ENCODE measurements at places on chromosomes 1 and 21.

GRCh38 chr1:216722821-216723220 is 408 bp downstream of the ESRRG start:
- DNase-seq: no peak

DNA sequence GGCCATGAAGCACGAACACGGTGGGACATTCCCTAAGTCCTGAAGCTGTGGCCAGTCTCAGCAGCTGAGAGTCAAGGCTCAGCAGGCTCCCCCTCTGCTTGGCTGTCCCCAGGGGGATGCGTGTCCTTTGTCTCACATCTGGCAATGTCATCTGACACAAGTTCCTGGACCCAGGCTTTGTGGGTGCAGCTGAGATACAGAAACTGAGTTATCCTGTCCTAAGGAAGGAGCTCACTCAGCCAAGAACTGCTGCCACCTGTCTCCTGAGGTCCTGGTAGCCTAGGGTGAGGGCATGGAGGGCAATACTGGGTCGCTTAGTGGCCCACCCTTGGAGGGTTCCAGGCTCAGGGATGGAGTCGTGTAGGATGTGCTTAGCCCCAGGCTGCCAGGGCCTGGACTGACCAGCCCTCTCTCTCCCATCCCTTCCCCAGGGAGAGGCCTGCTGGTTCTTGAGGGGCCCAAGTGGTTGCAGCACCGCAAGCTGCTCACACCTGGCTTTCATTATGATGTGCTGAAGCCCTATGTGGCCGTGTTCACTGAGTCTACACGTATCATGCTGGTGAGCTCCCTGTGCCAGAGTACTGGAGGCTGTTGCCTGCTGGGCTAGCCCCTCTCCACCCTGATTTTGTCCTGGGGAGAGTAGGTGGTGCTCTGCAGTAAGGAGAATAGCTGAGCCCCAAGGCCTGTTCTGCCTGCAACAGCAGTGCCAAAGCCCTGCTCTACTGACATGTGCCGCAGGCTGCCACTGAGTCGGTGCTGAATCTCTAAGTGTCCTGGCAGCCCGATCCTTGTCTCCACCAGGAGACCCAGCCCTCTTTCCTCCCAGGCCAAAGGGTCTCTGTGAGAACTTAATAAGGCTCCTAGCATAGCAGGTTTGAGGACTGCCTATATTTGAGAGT is 13.5 kb downstream of the CYP4B1 start:
- DNase-seq: no peak

- DNase-seq: no peak
These were observed 45.0 kb upstream of the KIRREL1 start for GRCh38 chr1:157948312-157949073.

- DNase-seq: no peak
These were observed 82.4 kb upstream of the TLR5 start for GRCh38 chr1:223225481-223225880.

DNA sequence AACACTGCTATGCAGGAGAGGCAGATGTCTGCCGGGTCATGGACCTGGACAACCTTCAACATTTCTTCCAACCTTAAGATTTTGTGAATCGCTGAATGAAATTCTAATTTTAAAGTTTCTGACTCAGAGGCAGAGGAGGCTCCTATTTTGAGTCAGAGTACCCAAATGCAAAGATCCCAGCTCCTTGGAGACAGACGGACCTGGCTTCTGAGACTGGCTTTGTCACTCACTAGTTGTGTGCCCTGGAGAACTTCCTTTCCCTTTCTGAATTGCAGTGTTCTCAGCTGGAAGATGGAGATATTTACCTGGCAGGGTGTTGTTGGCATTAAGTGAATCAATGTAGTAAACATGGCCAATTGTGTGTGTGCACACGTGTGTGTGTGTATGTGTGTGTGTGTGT is 51.9 kb downstream of the IER5 start:
- no peak for DNase-seq

DNA sequence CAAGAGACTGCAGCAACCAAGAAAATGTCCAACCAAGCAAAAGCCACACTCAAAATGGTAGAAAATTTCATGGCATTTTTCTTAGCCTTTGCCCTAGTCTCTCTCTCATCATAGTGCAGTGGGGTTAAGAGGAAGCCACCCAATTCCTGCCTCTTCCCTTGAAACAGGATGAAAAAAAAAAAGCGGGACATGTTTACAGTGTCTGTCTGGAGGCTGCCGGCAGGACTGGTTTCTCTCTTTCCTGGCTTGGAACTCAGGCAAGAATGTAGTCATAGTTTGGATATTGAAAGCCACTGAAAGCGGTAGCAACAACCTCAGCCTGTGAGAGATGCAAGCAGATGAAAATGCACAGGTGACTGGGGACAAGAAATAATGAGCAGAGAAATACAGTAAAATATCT is 13.3 kb upstream of the TNFSF18 start:
- DNase-seq: no peak

DNA sequence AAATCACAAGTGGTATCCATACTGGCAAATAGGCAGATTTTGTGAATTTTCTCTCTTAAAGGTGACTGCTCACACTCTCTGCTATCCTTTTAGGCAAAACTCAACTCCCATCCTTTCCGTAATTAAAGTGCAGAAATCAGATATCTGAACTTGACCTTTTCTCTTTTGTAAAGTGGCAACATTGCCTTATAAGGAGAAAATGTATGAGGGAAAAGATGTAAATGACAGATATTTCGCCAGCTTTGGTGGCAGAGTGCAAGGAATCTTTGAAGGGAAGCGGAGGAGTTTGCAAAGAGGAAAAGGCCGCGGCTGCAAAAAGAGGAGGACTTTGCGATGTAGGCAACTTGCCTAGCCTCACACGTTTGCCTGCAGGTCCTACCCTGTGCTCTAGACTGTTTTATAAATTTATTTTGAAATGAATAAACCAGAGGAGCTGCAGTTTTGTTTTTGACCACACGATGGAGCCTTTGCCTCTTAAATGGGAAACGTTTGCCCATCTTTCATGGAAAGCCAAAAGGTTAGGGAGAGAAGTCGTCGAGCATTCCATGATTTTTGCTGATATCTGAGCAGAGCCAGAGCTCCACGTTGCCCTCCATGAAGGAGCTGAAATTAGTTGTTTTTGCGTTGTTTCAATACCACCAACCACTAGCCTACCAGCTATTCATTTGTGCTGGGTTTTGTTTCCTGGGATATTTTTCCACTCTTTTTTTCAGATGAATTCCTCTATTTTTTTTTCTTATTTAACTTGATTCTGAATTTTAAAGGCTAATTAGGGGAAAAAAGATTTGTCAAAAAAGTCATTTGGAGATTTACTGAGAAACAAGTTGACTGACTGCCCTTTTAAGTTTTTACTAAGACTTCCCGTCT is 242.3 kb downstream of the LMX1A start:
- DNase-seq: no peak

Measured in stimulated activated CD4-positive, alpha-beta T cell treated with anti-CD3 and anti-CD28 coated beads, TNF-alpha, amount 100 ng/mL, for 1 hour (primary cell).